ENCODE measurements at places on chromosomes 3 and 15.

DNA sequence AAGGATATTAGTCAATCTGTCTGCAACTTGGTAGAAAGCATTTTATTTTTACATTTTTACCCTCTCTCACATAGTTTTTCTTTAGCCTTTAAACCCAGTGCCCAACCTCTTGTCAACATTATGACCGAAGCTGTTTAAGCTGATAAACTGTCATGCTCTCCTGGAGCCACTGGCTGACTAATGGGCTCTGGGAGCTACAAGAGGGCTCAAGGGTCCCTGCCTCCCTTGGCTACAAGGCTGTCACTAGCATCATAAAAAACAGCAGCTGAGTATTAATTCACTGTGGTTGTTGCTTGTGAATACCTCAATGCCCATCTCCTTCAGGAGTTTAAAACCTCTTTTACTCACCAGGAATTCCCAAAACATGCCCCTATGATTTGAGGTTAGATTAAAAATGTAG, 237.9 kb downstream of the ZMAT3 start:
- no peak for DNase-seq

DNA sequence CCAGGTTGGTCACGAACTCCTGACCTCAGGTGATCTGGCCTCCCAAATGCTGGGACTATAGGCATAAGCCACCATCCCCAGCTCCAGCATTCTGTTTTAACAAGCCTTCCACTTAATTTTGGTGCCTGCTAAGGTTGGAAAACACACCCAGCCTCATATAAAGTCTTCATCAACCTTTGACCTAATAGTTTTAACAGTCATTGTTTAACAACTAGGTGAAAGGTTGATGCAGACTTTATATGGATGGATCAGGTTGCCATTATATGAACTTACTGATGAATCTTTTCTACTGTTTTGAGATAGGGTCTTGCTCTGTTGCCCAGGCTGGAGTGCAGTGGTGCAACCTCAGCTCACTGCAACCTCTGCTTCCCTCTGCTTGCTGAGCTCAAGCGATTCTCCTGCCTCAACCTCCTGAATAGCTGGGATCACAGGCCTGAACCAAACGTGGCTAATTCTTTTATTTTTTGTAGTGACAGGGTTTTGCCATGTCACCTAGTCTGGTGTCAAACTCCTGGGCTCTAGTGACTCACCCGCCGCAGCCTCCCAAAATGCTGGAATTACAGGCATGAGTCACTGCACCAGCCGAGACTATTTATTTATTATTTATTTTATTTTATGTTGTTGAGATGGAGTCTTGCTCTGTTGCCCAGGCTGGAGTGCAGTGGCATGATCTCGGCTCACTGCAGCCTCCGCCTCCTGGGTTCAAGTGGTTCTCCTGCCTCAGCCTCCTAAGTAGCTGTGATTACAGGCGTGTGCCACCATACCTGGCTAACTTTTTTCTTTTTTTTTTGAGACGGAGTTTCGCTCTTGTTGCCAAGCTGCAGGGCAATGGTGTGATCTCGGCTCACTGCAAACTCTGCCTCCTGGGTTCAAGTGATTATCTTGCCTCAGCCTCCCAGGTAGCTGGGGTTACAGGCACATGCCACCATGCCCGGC, 3.1 kb upstream of the RPAP1 start:
- no peak for DNase-seq

DNA sequence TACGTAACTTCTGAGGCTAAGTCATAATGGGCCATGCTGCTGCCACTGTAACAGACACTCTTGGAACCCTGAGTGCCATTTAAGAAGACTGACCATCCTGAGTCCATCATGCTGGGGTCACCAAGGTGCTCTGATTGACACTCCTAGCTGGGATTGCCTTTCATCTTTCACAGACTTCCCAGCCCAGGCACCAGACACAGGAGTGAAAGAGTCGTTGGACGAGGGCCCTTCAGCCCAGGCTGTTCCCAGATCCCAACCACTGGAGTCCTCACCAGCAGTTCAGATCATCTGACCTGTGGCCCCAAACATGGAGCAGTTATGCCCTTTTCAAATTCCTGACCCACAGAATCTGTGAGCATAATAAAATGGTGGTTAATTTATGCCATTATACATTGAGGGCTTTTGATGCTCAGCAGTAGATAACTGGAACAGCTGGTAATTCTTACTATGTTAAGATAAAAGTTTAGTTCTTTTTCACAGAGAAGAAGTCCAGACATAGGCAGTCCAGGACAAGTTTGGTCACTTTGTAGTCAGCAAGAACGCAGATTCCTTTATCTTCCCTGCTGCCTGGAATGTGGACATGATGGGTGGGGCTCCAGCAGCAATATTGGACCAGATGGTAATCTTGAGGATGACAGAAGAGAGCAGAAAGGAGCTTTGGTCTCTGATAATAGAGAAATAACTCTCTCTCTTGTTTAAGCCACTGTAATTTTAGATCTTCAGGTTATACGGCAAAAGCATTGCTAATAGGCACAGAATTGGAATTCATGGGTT, 7.3 kb upstream of the EHD4 start:
- DNase-seq, result no peak

GRCh38 chr15:84818261-84819131, 1.3 kb downstream of the ALPK3 start:
- DNase-seq, result no peak

- no peak for DNase-seq
These were observed 428.0 kb downstream of the RAP2B start for GRCh38 chr3:153590051-153590450.

Data from NCI-H526 treated with DMSO at 0.1 percent for 48 hours (cell line).